Activated CD4-positive, alpha-beta memory T cell treated with anti-CD3 and anti-CD28 coated beads, Interleukin-2, amount 10 ng/mL, durations not matched to agents 7 days and 5 days (primary cell): ENCODE measurements at places on chromosomes 2 and 18. TPM values are rescaled to one million over a fixed set of nuclear protein-coding genes. Genes with fewer than 3 reads are reported as not detected.

Gene SLC11A1
- total RNA-seq = 0.25 TPM

Gene XIRP2
- not detected for total RNA-seq

Gene CYP26B1
- total RNA-seq = not detected

Gene RFTN2
- not detected for total RNA-seq

Gene CCDC141
- total RNA-seq = 2.6 TPM

DNA sequence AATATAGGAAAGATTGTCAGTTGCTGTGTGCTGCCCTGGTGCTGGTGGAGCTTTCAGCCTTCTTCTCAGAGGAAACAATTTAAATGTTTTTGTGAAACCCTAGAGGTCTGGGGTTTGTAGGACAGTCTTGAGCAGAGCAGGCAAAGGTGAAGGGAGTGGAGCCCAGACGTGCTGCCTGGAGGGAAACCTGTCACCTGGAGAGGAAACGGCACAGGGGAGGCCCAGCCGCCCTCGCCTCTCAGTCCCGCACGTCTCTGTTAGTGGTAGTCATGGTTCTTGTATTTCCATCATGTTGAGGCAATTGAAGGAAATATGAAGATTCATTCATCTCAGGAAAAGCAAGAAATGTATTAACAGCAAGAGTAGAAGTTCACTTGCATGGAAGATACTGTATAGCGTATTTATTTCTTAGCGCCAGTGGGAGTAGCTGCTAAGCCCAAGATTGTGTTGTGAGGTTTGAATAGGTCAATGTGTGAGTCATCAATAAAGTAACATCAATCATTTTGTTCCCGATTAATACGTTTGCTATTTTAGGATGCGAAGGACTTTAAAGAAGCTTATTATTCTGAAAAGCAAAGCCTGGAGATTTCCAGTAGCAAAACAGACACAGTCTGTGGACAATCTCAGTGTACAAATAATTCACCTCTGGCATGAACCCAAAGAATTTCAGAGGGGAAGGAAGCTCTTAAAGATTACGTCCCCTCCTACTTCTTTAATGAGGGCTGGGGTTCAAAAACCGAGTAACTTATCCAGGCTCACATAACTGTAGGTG lies 70.4 kb downstream of the LRRFIP1 start:
- H3K36me3 ChIP-seq = peaks cover 57% of the 10 kb centered on the region
- H3K27me3 ChIP-seq = no peaks in the 10 kb centered on the region
- H3K4me3 ChIP-seq = peak overlapping the region; percentile 93
- peaks cover 77% of the 10 kb centered on the region for H3K4me1 ChIP-seq
- H3K27ac ChIP-seq = peak overlapping the region; percentile 95
- DNase-seq = no peak

GRCh38 chr2:133568172-133568571 lies at the start of gene NCKAP5:
Gene NCKAP5, minus strand, starts transcription at chr2:133568463. Its CDS starts 50,937 bp downstream, at chr2:133517526.
- no peak within 1 kb of the TSS for H3K27ac ChIP-seq
- no peak within 1 kb of the TSS for H3K4me3 ChIP-seq
- DNase-seq = no peak
- H3K27me3 ChIP-seq = peaks cover 10% of the 10 kb centered on the region

DNA sequence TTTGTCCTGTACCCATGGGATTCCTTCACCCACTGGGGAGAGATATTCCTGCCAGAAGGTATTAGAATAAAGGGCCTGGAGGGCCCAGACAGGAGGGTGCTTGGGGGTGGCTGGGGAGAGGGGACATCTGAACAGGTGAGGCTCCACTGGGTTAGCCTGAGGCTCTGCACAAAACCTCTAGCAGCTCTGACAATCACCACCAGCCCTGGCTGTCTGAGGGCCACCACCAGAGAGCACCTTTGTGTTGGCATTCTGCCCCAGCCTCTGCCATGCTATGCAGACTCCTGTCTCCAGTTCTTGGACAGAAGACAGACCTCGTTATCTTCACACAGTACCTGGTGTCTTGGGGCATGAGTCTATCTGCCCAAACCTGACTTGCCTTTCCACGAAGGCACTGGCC lies 25.3 kb downstream of the SLC16A14 start:
- H3K4me1 ChIP-seq = no peaks in the 10 kb centered on the region
- H3K27ac ChIP-seq = no peak overlapping the region

DNA sequence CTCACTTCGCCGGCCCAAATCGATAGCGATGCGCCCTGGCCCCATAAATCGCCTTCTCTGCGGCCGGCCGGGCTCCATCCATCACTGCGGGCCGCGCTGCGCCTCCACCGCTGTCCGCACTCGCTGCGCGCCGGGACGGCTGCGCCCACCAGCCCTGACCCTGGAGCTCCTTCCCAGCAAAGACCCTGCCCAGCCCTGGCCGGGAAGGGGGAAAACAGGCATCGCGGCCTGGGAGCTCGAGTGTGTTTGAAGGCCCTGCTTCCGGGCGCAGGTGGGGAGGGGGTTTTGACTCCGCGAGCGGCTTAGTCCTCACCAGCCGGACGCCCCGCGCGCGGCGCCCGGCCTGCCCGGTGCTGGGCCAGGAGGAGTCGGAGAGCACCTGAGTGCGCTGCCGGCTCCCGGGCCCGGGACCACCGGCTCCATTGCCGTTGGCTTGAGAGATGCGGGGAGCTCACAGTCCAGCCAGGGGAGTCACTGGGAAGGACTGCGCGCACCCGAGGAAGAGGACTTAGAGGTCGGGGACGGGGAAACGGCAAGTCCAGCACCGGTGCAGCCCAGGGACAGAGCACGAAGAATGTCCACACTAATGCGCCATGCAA lies 1.1 kb downstream of the PAX8 start:
- H3K27me3 ChIP-seq = peaks cover 87% of the 10 kb centered on the region
- H3K36me3 ChIP-seq = no peaks in the 10 kb centered on the region
- H3K4me3 ChIP-seq = no peak overlapping the region
- no peak overlapping the region for H3K27ac ChIP-seq
- no peak for DNase-seq

DNA sequence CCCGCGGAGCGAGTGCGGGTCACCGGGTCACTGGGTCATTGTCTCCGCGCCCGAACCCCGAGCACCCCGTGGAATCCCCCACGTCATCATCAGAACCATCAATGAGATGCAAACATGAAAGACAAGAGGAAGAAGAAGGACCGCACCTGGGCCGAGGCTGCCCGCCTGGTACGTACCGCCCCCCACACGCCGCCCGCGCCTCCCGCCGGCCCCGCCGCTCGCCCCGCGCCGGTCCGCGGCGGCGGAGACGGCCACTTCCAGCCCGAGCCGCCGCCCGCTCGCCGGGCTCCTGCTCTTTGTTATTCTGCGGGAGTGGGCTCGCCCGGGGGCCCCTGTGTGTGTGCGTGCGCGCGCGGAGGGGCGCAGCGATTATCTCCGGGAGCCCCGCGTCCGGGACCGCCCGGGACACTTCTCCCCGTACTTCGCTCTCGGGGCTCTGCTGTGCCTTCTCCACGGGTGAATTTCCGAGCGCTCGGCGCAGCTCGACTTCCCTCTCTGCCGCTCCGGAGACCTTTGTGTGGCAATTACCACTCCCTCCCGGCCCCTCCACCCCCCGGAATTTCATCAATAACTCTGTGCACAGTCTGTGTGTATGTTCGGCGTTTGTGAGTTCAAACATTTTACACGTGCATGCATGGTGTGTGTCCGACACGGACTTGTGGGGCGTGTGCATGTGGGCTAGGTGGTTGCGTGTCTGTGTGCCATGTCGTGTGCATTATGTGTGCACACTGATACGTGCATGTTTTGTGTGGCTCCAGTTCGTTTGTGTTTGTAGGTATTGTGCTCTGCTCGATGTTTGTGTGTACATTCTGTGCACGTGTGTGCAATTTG lies 714 bp downstream of the ASXL3 start:
- H3K27me3 ChIP-seq = peaks cover 9% of the 10 kb centered on the region
- peaks cover 4% of the 10 kb centered on the region for H3K4me1 ChIP-seq
- no peaks in the 10 kb centered on the region for H3K36me3 ChIP-seq
- no peak overlapping the region for H3K4me3 ChIP-seq
- H3K27ac ChIP-seq = no peak overlapping the region
- DNase-seq = no peak

- H3K27me3 ChIP-seq = no peaks in the 10 kb centered on the region
- no peak for DNase-seq
- no peak overlapping the region for H3K4me3 ChIP-seq
- no peaks in the 10 kb centered on the region for H3K36me3 ChIP-seq
Measured at GRCh38 chr2:40321016-40321623, 130.8 kb downstream of the SLC8A1 start.

- H3K4me3 ChIP-seq = no peak within 1 kb of the TSS
- DNase-seq = no peak
- H3K4me1 ChIP-seq = no peaks in the 10 kb centered on the region
- H3K36me3 ChIP-seq = peaks cover 2% of the 10 kb centered on the region
- peaks cover 19% of the 10 kb centered on the region for H3K27me3 ChIP-seq
Measured at GRCh38 chr2:3703236-3703756, at the start of gene DCDC2C. Gene DCDC2C, plus strand, starts transcription at chr2:3703575. Its CDS starts 177 bp downstream, at chr2:3703752.

GRCh38 chr18:50128506-50129271 lies 66.3 kb downstream of the MYO5B start:
- no peaks in the 10 kb centered on the region for H3K4me1 ChIP-seq
- no peak for DNase-seq
- H3K4me3 ChIP-seq = no peak overlapping the region

DNA sequence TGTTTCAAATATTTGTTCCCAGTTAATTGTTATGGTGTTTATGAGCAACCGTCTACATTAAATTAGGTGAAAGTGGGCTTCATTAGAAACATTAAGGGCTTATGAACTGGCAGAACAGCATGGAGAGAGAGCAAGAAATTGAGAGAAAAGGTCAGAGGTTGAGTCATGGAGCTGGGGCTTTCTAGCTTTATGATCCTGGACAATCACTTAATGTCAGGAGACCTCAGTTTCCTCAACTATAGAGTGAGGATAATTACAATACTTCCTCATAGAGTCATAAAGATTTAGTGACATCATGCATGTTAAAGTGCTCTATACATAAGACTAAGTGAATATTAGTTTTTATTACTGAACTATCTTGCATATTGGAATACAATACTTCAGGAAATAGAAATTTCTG lies 83.9 kb downstream of the PLCL1 start:
- H3K27me3 ChIP-seq = no peaks in the 10 kb centered on the region
- no peaks in the 10 kb centered on the region for H3K36me3 ChIP-seq
- H3K27ac ChIP-seq = no peak overlapping the region
- H3K4me1 ChIP-seq = peaks cover 30% of the 10 kb centered on the region
- DNase-seq = no peak

- DNase-seq = no peak
- no peaks in the 10 kb centered on the region for H3K36me3 ChIP-seq
- no peaks in the 10 kb centered on the region for H3K4me1 ChIP-seq
Measured at GRCh38 chr18:78862395-78862794, 117.2 kb upstream of the SALL3 start.

- no peak for DNase-seq
- no peak overlapping the region for H3K27ac ChIP-seq
- no peaks in the 10 kb centered on the region for H3K36me3 ChIP-seq
- H3K27me3 ChIP-seq = peaks cover 15% of the 10 kb centered on the region
- H3K4me1 ChIP-seq = peaks cover 12% of the 10 kb centered on the region
- H3K4me3 ChIP-seq = no peak overlapping the region
Measured at GRCh38 chr2:158926478-158926948, 41.9 kb upstream of the TANC1 start.

DNA sequence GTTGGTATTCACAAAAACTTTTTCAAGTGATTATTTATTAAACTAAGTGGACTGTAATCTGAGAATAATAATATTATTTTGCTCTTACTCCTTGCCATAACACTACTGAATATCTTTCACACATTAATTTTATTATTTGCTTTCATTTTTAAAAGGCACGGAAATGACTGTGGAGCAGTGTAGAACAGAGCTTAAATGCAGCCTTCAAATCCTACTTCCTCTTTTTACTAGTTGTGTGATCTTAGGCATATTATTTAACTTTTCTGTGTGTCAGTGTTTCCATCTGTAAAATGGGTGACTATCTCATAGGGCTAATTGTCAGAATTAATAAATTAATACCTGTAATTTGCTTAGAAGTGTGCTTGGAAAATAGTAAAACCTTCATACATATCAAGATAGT lies 55.5 kb upstream of the SLC8A1 start:
- H3K4me3 ChIP-seq = no peak overlapping the region
- no peak for DNase-seq
- no peaks in the 10 kb centered on the region for H3K4me1 ChIP-seq
- H3K27me3 ChIP-seq = no peaks in the 10 kb centered on the region
- H3K27ac ChIP-seq = no peak overlapping the region

- DNase-seq = no peak
- H3K27ac ChIP-seq = no peak overlapping the region
- no peaks in the 10 kb centered on the region for H3K4me1 ChIP-seq
- H3K4me3 ChIP-seq = no peak overlapping the region
- no peaks in the 10 kb centered on the region for H3K36me3 ChIP-seq
- H3K27me3 ChIP-seq = no peaks in the 10 kb centered on the region
Measured at GRCh38 chr2:41785251-41786022, 262.4 kb upstream of the PKDCC start.

DNA sequence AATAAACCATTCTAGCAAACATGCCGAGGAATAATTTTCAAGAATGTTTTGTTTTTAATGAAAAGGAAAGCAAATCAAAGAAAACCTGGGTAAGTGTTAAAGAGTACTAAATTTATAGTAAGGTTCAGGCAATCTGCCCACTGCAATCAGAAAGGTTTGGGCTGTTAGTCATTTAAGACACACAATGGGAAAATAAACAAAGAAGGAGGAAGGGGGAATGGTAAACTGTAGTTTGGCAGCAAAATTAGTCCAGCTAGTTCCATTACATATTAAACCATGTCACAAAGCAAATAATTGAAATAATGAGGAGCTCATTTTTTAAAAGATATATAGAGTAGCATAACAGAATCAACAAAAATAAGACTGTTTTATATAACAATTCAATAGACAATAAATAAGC lies 87.5 kb upstream of the COPS8 start:
- H3K4me1 ChIP-seq = no peaks in the 10 kb centered on the region
- no peak for DNase-seq
- peaks cover 7% of the 10 kb centered on the region for H3K27me3 ChIP-seq
- no peak overlapping the region for H3K4me3 ChIP-seq
- no peaks in the 10 kb centered on the region for H3K36me3 ChIP-seq
- no peak overlapping the region for H3K27ac ChIP-seq

GRCh38 chr18:9319333-9319732 lies 15.2 kb upstream of the TWSG1 start:
- H3K27ac ChIP-seq = no peak overlapping the region
- H3K4me1 ChIP-seq = no peaks in the 10 kb centered on the region
- no peak for DNase-seq
- H3K36me3 ChIP-seq = no peaks in the 10 kb centered on the region
- H3K27me3 ChIP-seq = peaks cover 21% of the 10 kb centered on the region

DNA sequence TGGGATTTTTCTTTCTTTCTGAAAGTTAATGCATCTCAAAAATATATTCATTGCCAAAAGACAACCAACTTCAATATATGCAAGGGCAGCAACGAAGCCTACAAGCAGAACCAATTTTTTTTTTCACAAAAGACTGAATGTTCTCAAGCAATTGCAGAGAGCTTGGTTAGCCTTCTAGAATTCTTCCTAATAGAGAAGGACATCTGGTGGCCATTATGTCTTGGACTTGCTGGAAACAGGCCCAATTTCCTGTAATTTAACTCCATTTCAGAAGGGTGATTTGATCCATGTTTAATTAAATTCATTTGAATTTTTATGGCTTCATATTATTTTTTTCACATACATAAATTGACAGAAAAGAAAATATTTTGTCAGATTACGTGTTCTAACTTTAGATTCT lies 208.0 kb downstream of the TPGS2 start:
- DNase-seq = no peak
- no peaks in the 10 kb centered on the region for H3K36me3 ChIP-seq
- no peaks in the 10 kb centered on the region for H3K4me1 ChIP-seq
- H3K27me3 ChIP-seq = no peaks in the 10 kb centered on the region
- H3K4me3 ChIP-seq = no peak overlapping the region
- H3K27ac ChIP-seq = no peak overlapping the region
